CD14-positive monocyte (primary cell): ENCODE measurements at places on chromosomes 11 and 22.

GRCh38 chr22:40757071-40757470, 62.1 kb downstream of the SLC25A17 start:
- DNase-seq: no peak

GRCh38 chr11:882596-882995, 28.0 kb downstream of the CHID1 start:
- no peak for DNase-seq

- no peak for DNase-seq
Observed at GRCh38 chr22:25187469-25187868, 12.2 kb upstream of the CRYBB3 start.

DNA sequence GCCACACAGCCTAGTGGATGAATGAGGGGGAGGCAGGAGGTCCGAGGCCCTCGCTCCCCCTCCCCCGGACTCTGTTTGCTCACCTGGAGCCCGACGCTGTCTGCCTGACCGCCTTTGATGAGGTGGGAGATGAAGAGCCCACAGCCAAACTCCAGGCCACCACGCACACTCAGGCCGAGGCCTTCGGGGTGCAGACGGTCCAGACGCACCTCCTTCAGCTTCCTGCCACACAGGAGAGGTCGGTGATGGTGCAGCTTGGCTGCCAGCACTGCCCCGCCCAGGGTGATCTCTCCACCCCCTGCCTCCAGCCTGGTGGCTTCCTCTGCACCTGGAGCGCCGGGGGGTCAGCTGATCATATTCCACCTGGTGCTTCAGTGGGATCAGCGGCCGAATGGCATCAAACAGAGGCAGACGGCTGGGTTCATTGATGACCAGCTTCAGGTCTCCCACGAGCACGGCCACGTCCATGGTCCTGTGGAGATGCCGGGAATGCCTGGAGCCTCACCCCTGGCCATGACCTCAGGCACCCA, 13.1 kb downstream of the USH1C start:
- DNase-seq: no peak

DNA sequence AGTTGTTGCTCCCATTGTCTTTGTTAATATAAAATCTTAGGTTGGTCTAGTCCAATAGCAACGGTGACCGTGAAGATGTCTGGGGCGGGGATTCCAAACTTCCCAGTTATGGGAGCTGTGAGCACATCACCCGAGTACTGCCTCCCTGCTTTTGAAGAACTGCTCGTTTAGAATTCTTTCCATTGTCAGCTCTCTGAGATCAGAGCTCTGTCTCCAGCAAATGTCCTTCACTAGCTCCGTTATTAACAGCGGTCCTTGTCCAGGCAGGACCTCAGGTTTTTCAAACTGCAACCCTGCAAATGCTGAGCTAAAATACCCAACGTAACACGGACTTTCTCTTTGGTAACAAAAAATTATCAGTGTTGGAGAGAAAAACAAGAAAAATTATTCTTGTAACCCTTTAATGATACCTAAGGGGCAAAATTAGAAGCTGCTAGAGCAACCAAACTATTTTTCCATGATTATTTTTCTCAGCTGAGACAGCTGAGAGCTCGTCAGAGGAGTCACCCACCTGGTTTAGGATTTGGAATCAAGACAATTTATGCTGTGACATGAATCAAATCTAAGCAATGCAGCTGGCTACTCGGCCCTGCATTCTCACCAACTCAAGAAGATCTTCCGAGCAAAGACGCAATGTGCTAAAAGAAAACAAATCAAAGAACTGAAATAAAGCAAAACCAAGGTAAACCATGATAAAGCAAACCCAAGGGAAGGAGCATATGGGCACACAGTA, 15.1 kb upstream of the EFCAB6 start:
- DNase-seq: no peak

DNA sequence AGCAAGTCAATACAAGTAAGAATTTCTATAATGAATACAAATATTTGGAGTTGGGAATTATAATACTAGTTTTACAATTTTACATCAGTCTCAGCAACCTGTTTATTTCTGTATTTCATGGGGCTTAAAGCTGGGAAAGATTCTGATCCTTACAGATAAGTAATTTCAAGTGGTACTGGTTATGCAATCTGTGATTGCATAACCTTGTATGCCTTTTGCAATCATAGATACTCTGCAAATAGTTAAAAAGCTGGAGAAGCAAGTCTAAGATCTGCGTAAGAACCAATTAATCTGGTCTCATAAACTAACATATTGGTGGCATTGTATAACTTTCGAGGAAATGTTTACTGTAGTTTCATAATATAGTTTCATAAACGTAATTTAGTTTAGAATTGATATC, 198.3 kb upstream of the PGR start:
- DNase-seq: no peak

GRCh38 chr11:134425413-134425812, 13.4 kb upstream of the B3GAT1 start:
- DNase-seq: no peak

GRCh38 chr11:16611926-16612565, 126.4 kb upstream of the C11orf58 start:
- DNase-seq: no peak

DNA sequence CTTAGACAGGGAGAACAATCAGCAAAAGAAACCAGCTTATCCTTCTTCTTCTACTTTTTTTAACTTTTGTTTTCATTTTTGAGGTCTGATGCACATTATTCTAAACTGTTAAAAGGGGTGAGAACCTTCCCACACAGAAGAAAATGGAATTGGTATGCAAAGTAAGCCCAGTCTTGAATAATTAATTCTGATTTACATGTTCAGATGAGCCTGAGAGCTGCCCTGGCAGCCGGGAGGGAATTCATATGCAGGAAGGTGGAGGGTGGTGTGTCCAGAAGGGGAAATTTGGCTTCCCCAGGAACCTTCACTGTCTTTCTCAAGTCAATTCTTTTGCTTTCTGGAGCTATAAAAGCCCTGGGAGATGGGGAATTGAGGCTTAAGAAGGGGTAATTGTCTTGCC, 181.0 kb downstream of the INSC start:
- no peak for DNase-seq

DNA sequence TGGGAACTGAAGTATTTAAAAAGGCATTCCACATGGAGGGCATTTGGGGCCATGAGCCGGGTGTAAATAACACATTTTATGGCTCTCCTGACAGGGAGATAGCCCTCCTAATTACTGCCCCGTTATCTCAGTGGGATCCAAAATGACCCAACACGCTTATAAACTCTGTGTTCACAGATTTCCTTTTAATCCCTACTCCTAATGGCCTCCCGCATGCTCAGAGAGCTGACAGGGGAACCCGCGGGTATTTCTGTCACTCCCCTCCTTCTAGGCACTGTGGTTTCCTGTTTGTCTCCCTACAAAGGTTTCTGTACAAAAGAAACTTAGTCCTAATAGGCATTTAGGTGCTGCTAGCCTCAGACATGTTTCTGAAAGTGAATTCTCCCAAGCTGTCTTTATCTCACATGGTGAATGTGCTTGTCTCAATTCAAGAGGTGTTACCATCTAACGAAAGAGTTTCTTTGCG, 202.8 kb upstream of the SEZ6L start:
- DNase-seq: no peak

GRCh38 chr11:65879617-65880016, at the start of gene CTSW:
TSS of gene CTSW (plus strand) at chr11:65879837. CDS start at chr11:65879855, 18 bp downstream.
- peak; percentile 10 for DNase-seq

DNA sequence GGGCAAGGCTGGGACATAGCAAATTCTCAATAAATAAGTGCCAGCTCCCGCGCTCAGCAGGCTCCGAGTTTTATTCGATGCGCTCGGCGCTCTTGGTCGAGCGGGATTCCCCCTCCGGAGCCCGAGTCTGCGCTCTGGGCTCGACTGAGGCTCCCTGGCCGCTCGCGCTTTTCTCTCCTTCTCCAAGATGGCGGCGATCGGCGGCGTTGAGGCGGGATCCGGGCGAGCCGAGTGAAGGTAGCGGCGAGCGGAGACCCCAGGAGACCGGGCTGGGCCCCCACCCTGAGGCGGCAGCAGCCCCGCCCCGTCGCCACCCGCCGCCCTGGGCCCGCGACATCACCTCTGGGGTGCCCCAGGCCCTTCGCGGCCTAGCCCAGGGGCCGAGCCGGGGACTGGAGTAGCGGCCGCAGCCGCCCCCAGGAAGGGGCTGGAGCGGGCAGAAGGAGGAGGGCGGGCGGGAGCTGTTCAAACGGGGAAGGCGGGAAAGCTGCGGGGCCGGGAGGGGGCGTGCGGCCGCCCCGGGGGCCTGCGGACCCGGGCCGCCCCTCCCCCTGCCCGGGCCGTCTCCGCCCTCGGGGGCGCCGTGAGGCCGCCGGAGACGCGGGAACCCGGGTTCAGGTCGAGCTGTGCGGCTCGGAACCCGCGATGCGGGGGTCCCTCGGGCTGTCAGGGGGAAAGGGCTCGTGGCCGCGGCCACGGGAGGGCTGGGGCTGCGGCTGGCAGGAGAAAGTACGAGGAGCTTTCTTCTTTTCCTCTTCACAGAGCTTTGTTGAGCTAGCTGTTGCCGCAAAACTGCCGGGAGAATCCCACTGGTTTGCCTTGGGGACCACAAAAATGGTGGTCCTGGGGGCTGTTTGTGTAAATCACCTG, at the start of gene HMGXB4:
Gene HMGXB4 (plus strand): TSS at position 173 of the 870 bp plus-strand sequence. CDS start 4,898 bp downstream, outside the sequence.
- peak; percentile 80 for DNase-seq

GRCh38 chr22:19522190-19522880, 1.9 kb downstream of the CLDN5 start:
- DNase-seq: no peak

GRCh38 chr11:112316971-112317370, 56.3 kb upstream of the PLET1 start:
- no peak for DNase-seq

GRCh38 chr22:43897751-43898261, 6.0 kb upstream of the PNPLA5 start:
- no peak for DNase-seq

GRCh38 chr11:93783765-93784144, 327 bp upstream of the MED17 start:
- no peak for DNase-seq

DNA sequence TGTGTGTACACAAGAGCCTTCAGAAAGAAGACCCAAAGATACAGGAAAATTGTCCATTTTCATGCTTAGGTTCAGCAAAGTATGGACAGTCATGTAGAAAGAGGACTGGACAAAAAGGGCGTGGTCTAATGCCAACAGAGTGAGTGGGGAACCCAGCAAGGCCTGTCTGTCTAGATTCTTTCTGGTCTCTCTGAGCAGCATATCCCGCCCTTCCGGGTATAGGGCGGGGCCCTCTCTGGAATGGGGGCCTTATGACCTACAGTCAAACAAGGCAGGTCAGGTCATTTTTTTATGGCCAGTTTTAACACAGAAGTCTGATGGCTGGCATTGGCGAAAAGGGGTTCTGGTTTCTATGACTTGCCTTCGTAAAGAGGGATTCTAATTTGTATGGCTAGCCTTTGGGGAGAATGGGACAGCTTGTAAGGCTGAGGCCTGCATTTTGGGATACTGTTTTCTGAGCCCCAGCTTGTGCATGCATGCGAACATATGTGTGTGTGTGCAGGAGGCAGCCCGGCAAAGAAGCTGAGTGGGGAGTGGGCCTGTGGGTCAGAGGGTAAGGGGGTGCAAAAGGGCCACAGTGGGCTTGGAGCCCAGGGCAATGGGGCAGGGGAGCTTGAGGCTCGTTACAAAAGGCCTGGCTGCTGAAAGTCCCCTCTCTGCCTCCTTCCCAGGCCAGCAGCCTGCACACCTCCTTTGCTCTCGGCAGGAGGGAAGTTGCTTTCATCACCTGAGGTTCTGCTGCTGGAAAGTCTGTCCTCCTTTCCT, 130.5 kb upstream of the B3GAT1 start:
- no peak for DNase-seq

DNA sequence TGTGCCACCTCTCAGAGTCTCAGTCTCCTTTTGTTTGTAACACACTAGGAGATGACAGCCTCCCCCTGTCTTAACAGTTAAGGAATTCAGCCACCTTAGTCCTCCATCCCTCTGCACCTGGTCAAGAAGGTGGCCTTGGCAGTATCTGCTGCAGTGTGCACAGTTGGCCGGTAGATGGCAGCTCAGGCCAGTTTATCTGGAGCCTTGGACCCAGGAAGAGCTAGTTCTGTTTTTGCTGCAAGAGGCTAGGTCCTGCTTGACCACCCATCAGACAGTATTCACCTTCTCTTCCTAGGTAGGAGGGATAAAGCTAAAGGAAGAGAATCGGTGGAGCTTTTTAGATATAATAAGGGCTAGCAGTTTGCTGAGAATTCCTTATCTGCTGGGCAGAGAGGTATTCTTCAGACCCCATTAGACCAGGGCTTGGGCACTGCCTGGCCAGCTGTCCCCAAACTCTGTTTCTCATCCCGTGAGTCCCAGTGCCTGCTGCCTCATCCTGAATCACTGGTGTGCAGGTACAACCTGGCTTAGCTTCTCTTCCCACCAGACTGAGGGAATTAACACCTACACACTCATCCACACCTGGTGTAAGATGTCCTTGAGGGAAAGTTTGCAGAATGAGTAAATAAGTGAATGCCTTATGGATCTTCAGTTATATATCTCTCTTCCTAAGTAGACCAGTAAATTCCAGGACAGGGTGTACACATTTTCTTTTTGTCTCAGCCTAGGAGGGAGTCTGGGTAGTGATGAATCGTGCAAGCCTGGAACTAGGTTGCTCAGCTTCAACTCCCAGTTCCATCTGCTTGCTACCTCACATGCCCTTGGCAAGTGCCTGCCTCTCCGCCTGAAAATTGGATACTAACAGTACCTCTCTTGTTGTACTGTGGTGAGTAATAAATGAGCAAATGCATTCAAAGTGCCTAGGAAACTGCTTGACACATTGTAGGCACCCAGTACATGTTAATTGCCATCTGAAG, 70.8 kb upstream of the NARS2 start:
- DNase-seq: peak; percentile 55

- no peak for DNase-seq
Observed at GRCh38 chr11:10666556-10667520, 26.7 kb downstream of the IRAG1 start.

- DNase-seq: no peak
Observed at GRCh38 chr11:13495929-13496328, at the start of gene PTH. TSS of gene PTH (minus strand) at chr11:13495997. CDS start at chr11:13492855, 3,142 bp downstream.

DNA sequence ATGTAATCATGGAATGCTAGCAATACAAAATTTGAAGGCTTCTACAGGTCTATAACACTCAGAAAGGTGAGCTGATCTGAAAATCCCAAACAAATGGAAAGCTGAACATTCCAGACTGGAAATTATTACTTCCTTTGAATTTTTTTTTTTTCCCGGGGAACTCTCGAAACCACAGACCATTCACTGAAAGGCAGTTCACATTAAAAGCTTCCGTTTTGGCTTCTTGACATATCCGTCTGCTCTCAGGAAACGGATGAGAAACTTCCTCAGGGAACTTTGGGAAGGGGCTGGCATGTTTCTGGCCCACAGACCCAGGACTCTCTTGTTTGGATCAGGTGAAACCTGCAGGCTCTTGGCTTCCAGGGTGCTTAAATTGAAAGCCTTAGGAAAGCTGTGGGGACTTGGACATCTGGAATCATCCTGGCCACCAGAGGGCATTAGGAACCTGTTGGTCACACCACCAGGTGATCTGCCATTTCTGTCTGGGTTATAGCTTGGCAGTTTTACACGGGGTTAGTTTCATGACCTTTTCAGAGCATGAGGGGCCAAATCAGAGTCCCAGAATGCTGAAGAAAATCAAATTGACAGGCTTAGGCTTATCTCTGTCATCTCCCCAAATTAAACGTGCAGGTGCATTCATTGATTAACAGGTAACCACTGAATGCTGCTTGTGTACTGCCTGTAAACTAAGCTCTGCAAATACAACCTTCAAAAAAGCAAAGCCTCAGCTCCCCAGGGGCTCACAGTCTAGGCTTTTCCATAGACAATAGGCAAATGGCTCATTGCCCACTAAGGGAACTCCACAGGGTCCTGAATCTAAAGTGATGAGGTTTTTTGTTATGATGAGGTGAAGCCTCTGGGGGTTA, 22.7 kb upstream of the GRAMD1B start:
- DNase-seq: peak; percentile 84
